Activated CD4-positive, alpha-beta T cell treated with anti-CD3 and anti-CD28 coated beads, Interleukin-2, amount 50 U/mL, for 16 hours (primary cell): ENCODE measurements at places on chromosomes 6 and 20.

DNA sequence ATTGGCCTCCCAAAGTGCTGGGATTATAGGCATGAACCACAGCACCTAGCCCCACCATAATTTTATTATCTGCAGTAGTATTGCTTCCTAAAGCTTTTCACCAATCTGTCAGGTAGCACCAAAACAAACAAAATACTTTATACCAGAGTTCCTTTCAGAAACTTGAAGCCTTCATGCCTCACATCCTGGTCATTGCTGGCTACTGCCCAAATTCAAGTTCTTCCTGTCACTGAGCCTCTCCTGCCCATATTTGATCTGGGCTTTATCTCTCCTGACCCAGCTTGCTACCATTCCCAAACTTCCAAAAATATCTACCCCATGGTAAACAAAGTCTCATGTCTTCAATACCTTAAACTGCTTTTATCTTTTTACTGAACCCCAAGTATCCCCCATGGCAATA is 34.9 kb upstream of the DST start:
- no peak for DNase-seq

- no peak for DNase-seq
Observed at GRCh38 chr6:39018103-39018502, 30.5 kb upstream of the GLP1R start.

DNA sequence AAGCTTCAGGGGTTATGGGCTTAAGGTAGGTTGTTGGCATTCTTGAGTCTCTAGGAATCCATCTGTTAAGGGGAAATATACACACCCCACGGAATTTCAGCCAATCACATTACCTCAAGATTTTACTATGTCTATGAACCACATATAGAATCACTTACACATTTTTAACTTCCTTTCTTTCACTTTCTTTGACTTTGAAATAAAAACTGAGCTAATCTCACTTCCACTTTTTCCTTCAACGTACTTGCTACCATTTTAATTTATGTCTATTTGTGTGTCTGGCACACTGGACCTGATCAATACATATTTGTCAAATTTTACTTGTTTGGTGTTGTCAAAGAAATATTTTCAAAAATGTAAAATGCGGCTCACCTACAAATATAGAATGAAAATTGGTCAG is 545.4 kb upstream of the JAG1 start:
- DNase-seq = no peak

- no peak for DNase-seq
Observed at GRCh38 chr6:161424421-161424820, 150.6 kb upstream of the AGPAT4 start.

DNA sequence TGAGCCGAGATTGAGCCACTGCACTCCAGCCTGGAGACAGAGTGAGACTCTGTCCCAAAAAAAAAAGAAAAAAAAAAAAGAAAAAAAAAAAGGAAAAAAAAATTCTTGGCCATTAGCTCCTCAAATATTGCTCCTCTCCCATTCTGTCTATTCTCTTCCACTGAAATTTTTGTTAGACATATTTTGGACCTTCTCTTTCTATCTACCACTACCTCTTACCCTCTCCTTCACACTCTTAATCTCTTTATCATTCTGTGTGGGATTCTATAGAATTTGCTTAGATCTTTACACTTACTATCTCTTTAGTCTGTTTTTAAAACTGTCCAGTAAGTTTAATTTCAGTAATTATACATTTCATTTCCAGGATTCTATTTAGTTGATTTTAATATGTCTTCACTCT is 85.0 kb downstream of the IRAK1BP1 start:
- DNase-seq = no peak

GRCh38 chr6:362924-363249 is 28.7 kb upstream of the IRF4 start:
- DNase-seq = no peak

GRCh38 chr20:47139934-47140535 is 216.5 kb downstream of the ZMYND8 start:
- no peak for DNase-seq

- no peak for DNase-seq
Observed at GRCh38 chr6:140062043-140063020, 687.9 kb upstream of the CITED2 start.

DNA sequence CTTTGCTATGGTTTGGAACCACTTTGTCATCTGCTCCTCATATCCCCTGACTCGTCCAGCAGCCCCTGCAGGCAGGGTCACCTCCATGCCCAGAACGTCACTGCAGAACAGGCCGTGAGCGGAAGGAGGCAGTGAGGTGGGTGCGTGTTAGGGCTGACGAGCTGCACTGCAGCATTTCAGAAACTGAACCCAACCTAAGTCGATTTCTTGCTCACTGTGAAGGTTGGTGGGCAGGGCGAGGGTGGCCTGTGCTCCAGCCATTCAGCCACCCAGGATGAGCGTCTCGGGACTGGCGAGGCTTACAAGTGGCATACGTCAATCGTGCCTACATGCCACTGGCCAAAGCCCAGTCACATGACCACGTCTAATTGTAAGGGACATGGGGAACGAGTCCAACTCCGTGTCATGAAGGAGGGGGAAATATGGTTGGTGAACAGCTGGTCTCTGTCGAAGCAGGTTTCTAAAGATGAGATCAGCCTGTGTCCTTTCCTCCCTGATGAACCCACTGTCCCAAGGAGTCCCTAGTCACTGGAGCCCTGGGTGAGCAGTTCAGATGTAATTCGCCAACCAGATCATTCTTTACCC is 289.1 kb downstream of the TAF4 start:
- no peak for DNase-seq

GRCh38 chr20:47315339-47316056 is 41.0 kb downstream of the ZMYND8 start:
- DNase-seq = no peak

GRCh38 chr20:20012541-20012940 is 4.6 kb upstream of the NAA20 start:
- DNase-seq = no peak

GRCh38 chr20:25685276-25686080 is 11.2 kb downstream of the ZNF337 start:
- DNase-seq = no peak

- no peak for DNase-seq
Observed at GRCh38 chr20:4171538-4172116, 156.3 kb upstream of the RNF24 start.

GRCh38 chr20:18657575-18657974 is 69.7 kb downstream of the DTD1 start:
- DNase-seq = no peak

DNA sequence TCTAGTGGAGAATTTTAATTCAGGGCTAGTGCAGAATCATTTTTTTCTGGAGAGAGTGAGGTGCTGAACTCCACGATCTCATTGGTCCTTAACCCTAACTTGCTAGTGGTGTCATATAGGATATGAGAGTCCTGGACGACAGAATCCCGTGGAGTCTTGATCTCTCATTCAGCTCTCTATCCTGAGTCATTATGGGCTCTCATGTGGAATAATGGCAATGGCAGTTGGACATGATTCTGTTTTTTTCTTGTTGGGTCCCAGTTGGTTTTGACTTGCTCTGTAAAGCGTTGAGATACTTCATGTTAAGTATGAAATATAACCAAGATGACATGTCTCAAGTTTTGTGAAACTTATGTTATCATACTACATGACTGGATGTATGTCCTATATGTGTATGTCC is 6.3 kb upstream of the RNF144B start:
- no peak for DNase-seq

DNA sequence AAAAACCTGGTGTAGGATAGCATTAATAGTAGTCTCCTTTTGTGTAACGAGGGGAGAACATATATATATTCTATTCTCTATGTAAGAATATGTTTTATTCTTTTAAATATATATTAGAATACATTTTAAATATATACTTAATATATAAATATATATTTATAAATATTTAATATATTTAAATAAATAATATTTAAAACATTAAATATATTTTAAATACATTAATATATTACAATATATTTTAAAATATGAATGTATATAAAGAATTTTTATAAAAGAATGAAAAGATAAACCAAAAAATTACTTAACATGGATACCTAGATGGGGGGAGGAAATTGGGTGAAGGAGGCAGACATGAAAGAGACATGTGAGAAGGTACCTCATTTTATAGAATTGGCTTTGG is 53.0 kb upstream of the ZNF831 start:
- DNase-seq = no peak

GRCh38 chr20:3041854-3042409 is 1.5 kb upstream of the GNRH2 start:
- DNase-seq = no peak

DNA sequence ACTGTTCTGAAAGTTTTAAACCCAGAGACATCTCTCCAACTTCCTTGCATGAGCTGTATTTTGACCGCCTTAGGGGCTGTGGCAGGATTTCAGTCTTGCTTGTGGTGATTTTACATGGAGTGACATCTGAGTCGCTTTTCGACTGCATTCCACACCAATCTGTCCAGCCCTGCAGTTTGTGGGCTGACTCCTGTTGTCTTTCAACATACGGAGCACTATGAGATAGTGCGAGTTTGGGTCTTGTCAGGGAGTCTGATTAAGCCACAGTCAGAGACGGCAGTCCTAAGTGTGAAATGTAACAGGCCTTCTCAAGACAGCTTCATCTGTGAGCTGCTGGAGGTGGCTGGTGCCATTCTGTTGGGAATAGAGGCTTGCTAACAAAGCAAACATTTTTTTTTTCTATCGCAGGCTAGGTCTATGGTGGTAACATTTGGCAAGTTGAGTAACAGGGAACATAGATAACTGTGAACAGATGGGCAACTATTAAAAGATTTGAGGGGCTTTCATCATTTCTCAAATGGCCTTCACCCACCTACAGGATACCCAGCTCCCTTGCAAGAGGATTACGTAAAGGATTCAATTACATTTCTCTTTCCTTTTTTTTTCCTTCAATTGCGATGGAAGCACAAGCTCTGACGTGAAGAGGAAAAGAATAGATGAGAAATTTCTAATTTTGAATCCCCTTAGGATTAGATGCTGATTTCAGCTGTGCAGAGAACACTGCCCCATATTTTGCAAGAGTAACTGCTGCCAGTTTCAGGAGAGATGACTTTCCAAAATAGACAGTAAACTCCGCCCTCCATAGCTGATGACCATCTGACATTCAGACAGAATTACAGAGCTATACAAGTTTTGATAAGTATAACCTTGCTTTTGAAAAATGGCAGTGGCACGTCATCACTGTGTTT is 25.1 kb downstream of the CAP2 start:
- DNase-seq = no peak

DNA sequence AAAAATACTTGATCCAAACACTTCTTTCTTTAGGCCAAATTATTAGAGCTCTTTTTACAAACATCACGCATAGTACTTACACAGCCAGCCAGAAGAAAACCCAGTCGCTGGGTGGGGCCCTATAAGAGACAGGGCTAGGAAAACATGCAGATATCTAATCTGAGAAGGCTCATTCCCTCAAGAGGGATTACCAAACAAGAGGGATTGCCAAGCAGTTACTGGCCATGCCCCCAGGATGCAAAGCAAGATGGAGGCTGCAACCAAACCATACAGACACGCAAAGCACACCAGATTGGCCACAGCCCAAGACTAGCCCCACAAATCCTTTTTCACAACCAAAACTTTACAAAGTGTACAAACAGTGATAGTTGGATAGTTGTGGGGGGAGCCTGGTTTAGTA is 1235.4 kb upstream of the GJE1 start:
- DNase-seq = no peak

- no peak for DNase-seq
Observed at GRCh38 chr6:7730784-7731227, 4.9 kb downstream of the BMP6 start.

DNA sequence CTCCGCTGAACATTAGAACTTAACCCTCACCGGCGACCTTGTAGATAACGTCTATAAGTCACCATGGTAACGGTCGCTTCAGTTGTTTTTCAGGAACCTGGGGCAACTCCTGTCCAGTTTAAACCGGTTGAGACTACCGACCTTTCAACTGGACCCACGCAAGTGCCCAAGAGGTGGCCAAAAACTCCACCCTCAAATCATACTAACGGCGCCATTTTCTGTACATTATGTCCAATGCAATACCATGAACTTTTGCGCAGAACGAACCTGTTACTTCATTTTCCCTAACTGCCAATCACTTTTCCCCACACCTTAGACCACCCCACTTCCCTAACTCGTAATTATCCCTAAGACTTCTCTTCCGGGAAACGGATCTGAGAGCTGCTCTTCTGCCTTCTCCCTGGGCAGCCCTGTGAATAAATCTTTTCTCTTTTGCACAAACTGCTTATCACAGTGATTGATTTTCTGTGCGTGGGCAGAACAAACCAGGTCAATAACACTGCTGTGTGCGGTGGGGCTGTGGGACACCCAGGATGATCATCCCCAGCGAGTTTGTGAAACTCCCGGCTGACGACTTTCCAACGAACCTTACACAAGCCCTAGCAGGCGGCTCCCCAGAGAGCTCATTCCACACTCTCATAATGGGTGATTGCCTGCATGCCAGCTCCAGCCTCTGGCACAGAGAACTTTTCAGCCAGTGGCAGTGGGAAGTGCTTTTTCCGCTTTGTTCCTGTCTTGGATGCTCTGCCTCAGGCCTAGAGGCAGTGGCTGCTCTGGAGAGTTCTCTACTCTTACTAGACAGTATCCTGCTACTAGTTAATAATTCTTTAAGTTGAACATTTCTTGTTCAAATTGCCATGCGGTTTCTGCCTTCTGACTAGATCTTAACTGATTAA is 28.6 kb downstream of the GPX5 start:
- no peak for DNase-seq

- no peak for DNase-seq
Observed at GRCh38 chr6:133623065-133623464, 265.8 kb upstream of the TCF21 start.

GRCh38 chr20:53981752-53982437 is 88.5 kb downstream of the BCAS1 start:
- peak; percentile 31 for DNase-seq

- DNase-seq = no peak
Observed at GRCh38 chr6:50143011-50143719, 93.4 kb upstream of the DEFB112 start.

DNA sequence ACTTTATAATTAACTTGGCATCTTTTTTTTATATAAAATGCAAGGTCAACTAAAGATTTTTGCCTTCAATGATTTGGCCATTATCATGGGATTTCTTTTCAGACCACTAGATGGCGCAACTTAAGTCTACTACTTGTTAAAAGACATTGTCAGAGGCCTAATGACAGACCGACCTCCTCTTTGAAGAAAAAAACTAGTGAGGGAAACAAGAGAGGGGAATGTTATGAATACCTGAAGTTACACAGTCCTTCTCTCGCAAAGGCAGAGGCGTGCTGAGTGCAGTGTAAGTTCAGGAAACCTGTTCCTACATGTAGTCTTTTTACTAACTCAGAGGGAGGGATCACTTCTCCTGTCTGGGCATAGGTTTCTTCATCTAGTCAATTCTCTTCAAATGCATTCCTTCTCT is 9.3 kb downstream of the TRAPPC3L start:
- peak; percentile 60 for DNase-seq

DNA sequence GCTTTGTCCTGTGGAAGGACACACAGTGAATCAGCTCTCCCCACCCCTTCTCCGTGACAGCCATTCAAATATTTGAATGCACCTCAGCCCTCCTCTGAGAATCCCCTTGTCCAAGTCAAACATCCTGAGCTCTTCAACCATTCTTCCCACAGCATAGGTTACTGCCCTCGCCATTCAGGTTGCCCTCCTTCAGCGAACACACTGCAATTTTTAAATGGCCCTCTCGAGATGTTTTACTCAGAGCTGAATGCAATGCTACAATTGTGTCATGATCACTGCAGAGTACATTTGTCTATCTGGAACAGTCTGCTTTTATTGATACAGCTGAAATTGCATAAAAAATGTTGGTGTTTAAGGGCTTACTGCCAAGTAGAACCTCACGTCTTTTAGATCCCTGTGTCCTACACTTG is 48.9 kb downstream of the SLC2A12 start:
- DNase-seq = no peak
